Stimulated activated CD4-positive, alpha-beta T cell treated with anti-CD3 and anti-CD28 coated beads, Interleukin-1b, Interleukin-23, amount 100 ng/mL, for 1 hour (primary cell): ENCODE measurements at places on chromosomes 4 and X.

DNA sequence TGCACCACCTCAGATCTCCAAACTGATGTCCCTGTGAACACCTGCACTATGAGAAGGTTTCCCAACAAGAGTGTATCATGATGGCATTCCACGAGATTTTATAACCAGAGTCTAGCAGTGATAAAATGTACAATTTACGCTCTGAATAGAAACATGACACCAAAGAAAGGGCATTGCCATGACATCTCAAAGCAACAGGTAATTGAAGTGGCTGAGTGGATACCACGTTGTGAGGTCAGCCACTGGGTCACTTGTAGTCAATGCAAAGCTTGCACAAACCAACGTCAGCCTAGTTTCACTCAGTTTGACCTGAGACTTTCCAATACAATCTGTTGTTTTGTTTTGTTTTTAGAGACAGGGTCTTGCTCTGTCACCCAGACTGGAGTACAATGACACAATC is 15.0 kb upstream of the SLC25A5 start:
- DNase-seq = no peak

DNA sequence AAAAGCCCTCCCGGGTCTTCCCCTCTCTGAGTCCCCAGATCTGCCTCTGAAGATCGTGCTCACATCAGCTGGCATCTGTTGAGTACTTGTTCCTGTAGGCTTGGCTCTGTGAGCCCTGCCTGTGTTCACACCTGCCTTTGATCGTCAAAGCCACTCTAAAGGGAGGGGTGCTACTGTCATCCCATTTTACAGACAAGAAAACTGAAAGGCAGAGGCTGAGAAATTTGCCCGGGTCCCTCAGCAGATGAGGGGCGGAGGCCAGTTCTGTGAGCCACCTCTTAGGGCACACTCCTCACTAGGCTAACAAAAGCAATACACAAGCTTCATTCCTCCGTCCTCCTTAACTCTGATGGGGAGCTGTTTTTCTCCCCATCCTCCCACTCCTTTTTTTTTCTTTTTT is 655 bp downstream of the CYTL1 start:
- no peak for DNase-seq

GRCh38 chr4:108382751-108383150 is 214.0 kb upstream of the LEF1 start:
- no peak for DNase-seq

DNA sequence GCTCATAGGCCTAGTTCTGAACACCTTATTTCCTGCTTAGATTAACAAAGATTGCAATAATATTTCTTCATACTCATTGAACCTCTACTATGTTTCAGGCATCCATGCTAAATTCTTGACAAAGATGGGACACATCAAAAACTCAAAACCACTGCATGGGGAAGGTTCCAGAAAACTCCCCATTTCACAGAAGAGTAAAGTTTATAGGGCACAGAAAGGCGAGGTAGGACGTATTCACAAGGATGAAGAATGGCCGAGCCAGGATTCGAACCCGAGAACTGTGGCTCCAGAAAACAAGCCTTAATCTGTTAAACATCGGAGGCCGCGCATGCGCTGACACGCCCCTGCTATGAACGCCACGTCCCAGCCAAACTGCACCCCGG is 688 bp downstream of the UXT start:
- no peak for DNase-seq

- no peak for DNase-seq
Observed at GRCh38 chr4:127211650-127212560, 420.9 kb upstream of the INTU start.

- no peak for DNase-seq
Observed at GRCh38 chr4:112531146-112531545, 15.2 kb upstream of the NEUROG2 start.

DNA sequence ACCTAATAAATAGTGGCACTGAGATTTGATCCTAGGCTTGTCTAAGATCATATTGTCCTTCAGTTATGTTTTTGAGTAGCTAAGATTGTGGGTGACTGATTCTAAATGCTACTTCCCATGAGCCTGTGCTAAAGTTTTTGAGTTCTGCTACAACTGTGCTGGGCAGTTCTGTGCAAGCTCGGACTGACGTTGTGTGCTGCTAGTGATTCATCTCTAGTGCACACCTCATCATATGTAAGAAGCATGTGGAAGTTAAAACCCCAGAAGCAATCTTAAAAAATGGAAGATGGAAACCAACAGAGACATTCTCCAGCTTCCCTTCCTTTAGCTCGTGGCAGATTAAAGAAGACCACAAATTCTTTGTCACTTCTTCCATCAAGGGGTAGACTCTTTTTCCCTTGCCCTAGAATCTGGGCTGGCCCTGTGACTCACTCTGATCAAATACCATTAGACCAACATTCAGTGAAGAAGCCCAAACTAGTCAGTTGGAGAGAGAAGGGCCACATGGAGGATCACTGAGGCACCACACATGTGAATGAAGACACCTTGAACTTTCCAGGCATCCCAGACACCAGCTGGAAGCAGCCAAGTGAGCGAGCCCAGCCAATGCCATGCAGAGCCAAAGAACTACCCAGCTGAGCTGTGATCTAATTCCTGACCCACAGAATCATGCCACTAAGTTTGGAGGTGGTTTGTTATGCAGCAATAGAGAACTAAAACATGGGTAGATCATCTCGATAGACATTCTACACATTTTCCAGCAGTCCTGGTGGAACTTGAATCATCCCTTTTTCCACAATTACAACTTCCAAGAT is 16.8 kb downstream of the ARHGAP6 start:
- DNase-seq = no peak

DNA sequence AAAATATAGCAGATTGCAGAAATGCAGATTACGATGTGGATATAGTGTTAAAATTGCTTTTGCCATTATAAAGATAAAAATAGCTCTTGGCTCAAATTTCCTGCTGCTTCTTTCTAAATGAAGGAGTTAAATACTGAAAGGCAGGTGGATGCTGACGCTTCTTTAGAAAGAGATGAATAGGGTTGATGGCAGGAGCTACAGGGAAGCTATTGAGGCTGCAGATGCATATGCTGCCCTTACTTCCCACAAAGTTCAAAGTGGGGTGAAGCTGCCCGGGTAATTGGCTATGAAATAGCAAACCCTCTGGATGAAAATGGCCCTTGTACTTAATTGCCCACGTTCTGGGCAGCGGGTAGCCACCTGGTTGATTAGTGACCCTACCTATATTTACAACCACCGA is 379.5 kb downstream of the ZIC3 start:
- DNase-seq = no peak

DNA sequence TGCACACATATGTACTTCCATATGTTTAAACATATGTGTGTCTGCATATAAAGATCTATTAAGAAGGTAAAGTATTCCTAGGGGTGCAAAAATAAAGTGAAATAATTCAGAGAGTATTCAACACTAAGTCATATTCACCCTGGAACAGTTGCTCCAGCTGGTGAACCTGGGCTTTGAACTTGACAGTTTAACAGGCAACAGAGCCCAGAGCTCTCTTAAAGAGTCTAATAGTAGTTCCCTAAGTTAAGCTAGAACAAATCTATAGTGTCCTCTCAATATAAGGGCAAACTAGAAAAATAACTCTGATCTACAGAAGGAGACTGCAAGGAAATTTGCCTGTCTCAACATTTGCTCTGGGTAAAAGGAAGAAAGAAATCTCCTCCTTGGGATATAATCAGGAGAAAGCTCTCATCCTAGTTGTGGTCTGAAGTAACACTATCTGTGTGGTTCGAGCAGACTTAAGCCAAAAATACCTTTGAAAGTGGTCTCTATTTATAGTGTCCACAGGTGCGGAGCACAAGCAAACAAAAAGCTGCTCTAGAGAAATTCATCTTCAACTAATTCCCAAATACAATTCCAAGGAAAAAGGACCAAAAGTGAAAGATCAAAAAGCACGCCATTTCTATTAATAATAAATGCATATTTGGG is 29.9 kb downstream of the VEGFC start:
- DNase-seq = no peak

DNA sequence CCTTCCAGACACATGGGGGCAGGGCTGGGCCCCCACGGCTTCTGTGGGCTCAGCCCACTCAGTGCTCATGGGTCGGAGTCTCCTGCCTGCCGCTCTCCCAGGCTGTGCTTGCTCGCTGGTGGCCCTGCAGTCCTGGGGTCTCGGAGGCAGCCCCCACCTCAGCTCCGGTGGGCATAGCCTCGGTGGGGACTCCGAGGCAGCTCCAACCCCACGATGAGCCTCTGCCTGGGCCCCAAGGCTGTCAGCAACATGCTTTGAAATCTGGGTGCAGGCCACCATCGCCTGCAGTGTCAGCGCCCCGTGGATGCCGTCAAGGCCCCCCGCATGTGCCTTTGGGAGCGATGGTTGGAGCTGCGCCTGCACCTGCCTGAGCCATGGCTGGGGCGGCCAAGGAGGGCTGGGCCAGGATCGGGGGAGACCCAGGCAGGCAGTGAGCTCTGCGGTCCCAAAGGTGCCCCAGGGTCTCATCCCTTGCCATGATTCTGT is 30.2 kb upstream of the SPON2 start:
- no peak for DNase-seq

- no peak for DNase-seq
Observed at GRCh38 chrX:38515291-38515690, 46.1 kb upstream of the TSPAN7 start.

DNA sequence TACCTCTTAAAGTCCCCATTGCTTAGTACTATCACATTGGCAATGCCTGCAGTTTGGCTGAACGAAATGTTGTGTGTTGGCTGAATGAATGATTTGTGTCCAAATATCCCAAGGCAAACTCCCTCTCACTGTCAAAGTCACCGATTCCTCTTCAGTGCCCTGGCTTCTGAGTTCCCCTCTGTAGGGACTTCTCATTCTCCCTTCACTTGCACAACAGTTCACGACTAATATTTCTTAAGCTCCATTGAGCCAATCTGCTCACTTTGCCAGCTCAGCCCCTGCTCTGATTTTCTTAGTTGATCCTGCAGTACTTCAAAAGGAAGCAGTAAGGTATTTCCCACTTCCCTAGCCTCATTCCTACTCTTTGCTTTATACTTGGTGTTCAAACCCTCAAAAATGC is 21.9 kb upstream of the PACRGL start:
- DNase-seq = no peak

GRCh38 chr4:86896596-86896995 is 4.4 kb upstream of the C4orf36 start:
- no peak for DNase-seq

DNA sequence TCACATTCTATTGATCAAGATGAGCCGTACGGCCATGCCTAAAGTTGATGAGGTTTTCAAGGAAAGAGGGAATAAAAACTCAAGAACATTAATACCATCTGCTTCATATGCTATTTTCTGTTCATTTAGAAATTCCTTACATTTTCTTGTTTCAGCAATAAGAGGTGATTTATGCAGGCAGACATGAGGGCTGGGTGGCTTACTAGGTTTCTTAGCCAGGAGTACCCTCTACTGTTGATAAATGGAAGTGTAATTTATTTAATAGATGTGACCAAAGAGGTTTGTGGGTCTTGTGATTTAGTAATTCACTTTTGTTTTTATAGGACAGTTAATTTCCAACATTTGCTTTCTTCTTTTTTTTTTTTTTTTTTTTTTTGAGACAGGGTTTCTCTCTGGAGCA is 6.4 kb upstream of the SMIM9 start:
- no peak for DNase-seq

- DNase-seq = no peak
Observed at GRCh38 chrX:433771-434170, 47.1 kb upstream of the PPP2R3B start.

- DNase-seq = no peak
Observed at GRCh38 chr4:55367084-55367722, 21.2 kb downstream of the SRD5A3 start.

DNA sequence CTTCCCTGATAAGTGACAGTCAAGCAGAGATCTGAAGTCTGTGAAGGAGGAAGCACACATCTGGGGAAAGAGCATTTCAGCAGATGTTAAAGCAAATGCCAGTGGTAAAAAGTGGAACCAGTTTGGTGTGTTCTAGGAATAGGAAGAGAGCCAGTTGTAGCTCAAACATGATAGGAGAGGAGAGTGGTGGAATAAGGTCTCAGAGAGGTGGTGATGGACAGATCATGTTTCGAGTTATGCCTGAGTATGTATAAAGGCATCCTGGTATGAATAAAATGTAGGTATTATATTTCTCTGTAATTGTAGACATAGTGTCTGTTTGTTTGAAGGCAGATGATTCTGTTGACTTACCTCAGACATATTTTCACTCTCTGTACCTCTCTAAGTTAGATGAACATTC is 89.1 kb downstream of the LARP7 start:
- no peak for DNase-seq

- DNase-seq = no peak
Observed at GRCh38 chr4:5955201-5955821, 62.4 kb upstream of the CRMP1 start.

DNA sequence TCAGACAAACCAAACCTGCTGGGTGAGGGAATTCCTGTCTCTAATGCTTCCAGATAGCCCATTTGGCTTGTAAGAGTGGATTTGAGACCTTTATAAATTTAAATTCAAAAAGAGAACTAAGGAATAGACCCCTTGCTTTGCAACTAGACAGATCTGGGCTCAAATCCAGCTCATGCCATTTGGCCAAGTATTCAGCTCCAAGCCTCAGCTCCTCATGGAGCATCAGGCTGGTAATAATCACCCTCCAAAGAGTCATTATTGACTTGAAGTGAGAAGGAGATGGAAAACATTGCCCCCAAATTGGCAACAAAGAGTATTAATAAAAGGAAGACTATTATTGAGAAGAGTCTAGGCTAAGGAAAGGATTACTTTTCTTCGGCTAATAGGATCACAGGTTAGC is 134.7 kb downstream of the PDE5A start:
- no peak for DNase-seq

- no peak for DNase-seq
Observed at GRCh38 chr4:42104521-42104920, 47.9 kb downstream of the BEND4 start.

DNA sequence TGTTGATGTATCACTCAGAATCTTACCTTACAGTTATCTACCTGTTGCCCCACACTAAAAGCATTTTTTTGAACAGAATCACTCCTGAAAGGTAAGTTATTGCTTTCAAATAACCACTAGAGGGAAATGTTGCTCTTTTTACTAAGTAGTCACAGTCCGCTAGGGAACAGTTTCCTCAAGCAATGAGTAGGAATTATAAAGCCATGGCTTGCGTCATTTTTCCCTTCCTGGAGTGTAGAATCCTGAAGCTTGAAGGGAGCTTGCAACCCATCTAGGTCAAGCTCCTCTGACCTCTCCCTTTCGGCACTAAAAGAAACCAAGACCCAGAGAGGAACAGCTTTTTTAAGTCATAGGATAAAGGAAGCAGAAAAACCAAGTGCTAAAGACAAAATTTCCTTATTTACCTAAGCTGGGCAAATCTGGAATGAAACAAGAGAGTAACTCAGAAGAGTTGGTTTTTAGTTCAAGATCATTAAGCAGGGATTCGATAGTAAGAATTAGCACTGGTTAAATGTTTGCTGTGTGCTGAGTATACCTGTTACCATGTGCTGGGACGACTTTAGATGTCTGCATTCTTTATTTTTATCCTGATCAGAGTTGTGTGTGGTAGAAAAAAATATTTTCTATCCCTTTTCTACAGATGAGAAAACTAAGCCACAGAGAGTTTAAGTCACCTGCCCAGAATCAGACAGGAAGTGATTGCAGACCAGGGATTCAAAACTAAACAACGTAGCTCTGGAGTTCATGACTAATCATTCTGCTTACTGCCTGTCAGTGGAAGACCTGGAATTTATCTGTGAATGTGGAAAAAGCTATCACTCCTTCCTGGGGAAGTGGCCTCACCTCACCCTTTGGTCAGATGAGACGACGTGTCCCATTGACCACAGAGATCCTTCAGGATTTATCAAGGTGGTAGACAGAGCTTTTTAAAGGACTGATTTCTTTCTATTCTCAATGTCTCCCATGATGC is 631.5 kb downstream of the RAB28 start:
- DNase-seq = no peak
